ENCODE measurements at places on chromosomes 16 and 17.

- no peak for DNase-seq
Observed at GRCh38 chr17:78995022-78995760, 14.4 kb downstream of the CANT1 start.

GRCh38 chr17:48382989-48383388 is 47.0 kb downstream of the SKAP1 start:
- DNase-seq = no peak

- DNase-seq = no peak
Observed at GRCh38 chr17:64984851-64985521, 65.7 kb upstream of the LRRC37A3 start.

DNA sequence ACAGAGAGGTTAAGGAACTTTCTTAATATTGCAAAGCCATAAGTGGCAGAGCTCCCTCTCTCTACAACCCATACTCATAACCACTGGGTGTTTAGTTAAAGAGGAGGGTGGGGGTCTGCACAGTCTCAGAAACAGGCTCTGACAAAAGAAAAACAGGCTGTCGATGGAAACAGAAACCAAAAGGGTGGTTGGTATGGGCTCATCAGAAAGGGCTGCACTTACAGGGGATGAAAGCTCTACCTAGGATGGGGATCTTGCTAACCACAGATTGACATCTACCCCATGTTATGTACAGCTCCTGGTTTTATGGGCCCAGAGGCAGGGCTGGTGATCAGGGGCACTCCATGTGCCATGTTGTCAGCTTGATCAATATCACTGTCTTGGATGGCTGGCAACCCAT is 111.4 kb downstream of the CYLD start:
- no peak for DNase-seq

- no peak for DNase-seq
Observed at GRCh38 chr16:47110939-47111338, 32.8 kb downstream of the NETO2 start.

GRCh38 chr17:63293323-63294075 is 152.6 kb downstream of the CYB561 start:
- no peak for DNase-seq

- DNase-seq = no peak
Observed at GRCh38 chr16:50209546-50210265, 56.6 kb downstream of the TENT4B start.

DNA sequence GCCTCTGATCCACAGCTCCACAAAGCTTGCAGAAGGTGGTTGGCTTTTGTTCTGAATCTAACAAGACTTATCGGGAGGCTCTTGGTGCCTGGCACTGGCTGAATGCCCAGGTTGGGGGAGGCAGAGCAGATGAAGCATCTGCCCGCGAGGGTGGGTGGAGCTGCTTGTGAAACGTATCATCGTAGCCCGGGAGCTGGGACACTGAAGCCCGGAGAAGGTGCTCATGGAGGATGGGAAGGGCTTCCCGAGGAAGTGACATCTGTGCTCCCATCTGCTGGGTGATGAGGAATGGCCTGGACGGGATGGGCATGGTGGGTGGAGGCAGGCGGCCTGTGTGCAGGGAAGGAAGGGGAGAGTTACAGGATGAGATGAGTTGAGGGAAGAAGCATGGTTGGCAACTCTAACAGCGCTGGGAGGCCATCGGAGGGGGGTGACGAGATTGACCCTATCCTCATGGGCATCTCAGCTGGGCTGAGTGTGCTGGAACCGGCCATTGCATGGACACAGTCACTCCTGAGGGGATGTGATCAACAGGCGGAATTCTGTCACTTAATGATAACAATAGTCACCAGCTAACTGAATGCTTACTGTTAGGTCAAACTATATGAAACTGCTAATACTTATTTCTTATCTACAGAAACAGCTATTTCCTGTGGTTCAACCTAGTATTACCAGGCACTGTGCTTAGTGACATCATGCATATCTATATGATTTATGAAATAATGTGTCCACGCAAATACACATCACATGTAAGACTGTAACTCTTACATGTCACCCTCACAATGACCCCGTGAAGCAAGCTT is 102.7 kb downstream of the ABCC6 start:
- no peak for DNase-seq

DNA sequence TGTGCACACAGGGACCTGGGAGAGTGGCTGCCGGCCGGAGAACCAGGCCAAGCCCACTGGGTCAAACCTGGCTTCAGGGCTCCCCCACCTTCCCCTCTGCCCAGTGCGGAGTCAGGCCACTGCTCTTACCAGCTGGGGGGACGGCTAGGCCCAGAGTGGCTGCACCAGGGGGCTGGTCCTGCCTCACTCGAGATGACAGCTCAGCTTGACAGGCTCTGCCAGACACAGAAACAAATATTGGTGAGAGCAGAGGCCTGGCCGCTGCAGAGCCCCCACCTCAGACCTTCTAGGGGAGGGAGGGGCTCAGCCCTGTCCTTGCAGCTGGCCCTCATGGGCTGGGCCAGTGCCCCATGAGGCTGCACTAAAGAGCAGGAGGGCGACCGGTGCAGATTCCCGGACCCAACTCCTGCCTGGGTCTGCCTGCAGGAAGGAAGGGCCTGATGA is 4.5 kb downstream of the NUDT16L1 start:
- no peak for DNase-seq

GRCh38 chr17:32798938-32799337 is 78.0 kb downstream of the MYO1D start:
- DNase-seq = no peak

DNA sequence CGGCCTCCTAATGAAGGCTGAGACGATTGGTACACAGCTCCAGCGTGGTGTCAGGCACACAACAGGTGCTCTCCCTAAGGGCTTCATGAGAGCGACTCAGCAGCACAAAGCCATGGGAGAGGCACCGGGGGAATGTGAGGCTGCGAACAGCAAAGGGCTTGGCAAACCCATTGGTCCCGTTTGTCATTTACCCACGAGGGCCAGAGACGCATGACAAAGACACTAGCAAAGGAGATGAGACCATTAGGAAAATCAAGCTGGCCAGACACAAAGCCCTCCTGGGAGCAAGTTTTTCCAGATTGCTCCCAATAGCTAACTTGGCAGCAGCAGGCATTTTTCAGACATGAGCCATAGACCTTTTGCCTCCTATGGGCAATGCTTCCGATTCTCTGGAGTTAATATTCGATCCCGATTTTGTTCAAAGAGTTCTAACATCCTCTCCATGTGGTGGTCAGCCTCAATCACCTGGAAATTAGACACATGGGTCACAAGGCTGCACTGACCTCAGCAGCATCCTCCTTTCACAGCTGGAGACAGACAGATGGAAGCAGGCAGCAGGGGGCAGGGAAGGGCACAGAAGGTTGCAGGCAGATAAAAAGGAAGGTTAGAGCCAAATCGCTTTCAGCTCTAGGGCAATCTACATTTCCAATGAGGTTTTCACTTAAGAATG is 38.2 kb downstream of the TK2 start:
- DNase-seq = peak; percentile 37

GRCh38 chr16:14202697-14203096 is 131.6 kb downstream of the MRTFB start:
- DNase-seq = no peak

DNA sequence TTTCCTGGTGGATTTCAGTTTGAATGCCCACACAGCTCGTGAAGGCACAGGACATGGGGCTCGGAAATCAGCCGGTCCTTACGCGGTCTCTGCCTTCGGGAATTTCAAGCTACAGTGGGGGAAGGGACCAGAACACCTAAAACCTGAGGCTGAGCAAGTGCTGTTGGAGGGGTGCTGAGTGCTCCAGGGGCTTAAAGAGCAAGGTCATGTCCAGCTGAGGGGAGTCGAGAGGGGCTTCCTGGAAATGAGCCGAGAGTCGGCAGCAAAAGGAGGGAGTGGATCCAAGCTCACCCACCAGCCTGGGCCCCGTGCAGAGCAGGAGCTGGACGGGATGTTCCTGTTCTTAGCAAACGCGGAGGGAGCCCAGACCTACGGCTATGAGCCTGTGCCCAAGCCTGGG is 73.2 kb upstream of the RPL38 start:
- DNase-seq = no peak

Measured in AG04450 (cell line).